ENCODE measurements at places on chromosomes 6 and 20.

- no peak for DNase-seq
Observed at GRCh38 chr6:143620447-143620846, 57.3 kb upstream of the PHACTR2 start.

GRCh38 chr20:52918311-52918710 is 53.8 kb upstream of the TSHZ2 start:
- DNase-seq: no peak

DNA sequence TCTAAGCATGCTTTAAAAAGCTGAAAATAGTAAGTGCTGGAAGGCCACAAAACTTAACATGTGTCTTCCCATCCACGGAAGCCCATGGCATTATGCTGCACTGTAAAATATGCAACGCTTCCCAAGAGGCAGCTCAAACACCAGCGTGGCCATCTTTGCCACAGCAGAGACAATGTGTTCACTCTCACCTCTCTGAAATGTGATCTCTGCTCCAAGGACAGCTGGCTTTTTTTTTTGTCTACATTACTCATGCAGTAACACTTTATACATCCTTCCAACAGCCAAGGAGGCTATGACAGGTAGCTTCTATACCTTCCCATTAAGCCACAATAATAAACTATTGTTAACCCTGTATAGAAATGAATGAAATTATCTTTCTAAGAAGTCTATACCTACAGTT is 49.2 kb downstream of the BLOC1S5 start:
- DNase-seq: no peak

- no peak for DNase-seq
Observed at GRCh38 chr20:48524582-48524981, 303.2 kb downstream of the PREX1 start.

DNA sequence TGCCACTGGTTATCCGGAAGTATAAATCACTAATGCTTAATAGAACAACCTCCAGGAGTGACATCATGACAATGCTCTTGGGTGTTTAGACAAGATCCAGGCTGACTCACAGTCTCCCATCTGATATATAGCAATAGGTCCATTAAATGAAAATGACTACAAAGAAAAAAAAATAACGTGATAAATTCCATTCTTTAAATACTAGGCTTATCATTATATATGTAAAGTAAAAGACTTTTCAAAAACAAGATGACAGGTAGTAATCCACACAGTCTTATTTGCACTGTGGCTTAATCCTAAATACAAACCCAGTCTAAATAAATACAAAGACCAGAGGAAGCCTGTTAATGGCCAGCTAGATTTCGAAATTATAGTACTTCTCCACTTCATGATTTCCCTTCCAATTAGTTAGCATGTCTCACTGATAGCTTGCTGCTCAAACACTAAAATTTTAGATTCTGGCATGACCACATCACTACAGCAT is 149.1 kb upstream of the BEND3 start:
- no peak for DNase-seq

DNA sequence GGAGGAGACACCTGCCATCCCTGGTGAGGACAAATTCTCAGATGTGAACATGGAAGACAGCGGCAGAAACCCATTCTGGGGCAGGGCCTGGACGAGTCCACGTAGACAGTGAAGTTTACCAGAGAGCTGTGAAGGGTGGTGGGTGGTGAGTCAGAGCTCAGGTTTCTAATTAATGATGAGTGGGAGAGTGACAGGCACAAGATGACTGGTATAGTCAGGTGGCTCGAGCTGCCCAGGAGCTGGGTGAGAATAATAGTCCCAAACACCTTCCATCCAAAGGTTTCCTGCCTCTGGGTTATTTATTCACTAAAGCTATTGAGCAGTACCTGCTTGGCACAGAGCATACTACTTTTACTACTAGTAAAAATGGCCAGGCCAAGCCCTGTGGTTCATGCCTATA is 6.0 kb downstream of the TLDC2 start:
- peak; percentile 19 for DNase-seq

GRCh38 chr20:58511364-58511763 is 3.8 kb downstream of the APCDD1L start:
- no peak for DNase-seq
